ENCODE measurements at places on chromosomes 6 and 20.

DNA sequence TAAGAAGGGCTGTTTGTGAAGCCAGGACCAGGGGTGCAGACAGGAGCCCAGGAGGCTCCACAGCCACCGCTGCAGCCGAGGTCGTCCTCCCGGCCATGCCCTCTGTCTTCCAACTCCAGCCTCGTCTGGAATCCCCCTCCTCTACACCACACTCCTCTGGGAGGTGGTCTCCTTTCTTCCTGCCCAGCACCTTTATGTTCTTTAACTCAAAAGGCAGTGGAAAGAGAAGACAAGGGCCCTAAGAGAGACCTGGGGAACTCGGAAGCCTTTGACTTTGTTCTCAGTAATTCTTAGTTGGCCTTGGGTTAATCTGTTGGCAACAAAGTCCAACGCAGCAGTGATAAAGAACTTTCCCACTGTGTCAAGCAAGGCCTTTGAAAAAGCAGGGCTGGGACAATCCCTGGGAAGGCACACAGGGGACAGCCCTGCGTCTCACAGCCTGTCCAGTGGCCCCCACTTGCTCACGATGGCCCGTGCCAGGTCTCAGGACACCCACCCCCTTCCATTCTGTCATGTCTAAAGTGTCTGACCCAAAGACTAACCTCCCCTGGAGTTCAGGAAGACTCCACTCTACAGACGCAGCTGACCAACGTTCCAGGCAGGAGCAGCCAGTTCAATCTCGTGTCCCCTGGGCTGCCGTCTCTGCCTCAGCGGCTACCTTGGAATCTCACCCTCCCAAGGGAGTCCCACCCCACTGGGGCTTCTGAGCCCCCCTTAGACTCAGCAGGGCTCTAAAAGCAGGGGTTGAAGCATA lies 42.8 kb upstream of the FAM50B start:
- no peak for DNase-seq

DNA sequence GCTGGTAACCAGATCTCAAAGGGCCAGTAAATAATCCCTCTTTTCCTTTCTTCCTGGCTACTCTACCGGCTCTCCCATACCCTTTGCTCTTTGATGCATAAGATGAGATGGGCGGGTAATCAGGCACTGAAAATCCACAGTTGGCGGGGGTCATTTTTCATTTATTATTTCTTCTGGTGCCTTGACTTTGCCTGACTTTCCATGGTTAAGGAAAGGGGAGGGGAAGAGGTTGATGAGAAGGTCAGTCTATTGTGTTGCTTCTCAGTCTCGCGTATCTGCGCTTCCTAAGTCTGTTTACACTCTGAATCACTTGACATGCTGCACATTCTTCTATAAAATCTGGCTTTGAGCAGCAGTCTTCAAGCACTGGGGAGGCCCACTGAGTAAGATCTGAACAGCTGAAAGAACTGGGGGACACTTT lies 121.1 kb upstream of the HDGFL1 start:
- peak; percentile 59 for DNase-seq

GRCh38 chr6:8579372-8579771 lies 144.0 kb upstream of the SLC35B3 start:
- DNase-seq = no peak

DNA sequence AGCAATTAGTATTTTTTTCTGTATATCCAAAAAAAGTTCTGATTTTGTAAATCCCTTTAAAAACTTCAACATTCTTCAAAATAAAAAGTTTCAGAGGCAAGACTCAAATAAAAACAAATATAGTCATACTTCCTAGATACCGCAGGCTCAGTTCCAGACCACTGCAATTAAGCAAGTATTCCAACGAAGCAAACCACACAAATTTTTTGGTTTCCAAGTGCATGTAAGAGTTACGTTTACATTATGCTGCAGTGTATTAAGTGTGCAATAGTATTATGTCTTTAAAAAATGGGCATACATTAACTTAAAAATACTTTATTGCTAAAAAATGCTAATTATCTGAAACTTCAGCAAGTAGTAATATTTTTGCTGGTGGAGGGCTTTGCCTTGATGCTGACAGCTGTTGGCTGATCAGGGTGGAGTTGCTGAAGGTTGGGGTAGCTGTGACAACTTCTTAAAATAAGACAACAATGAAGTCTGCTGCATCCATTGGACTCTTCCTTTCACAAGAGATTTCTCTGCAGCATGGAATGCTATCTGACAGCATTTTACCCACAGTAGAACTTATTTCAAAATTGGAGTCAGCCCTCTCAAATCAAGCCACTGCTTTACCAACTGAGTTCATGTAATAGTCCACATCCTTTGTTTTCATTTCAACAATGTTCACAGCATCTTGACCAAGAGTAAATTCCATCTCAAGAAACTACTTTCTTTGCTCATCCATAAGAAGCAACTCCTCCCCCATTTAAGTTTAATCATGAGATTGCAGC lies 46.0 kb downstream of the PHIP start:
- DNase-seq = no peak

DNA sequence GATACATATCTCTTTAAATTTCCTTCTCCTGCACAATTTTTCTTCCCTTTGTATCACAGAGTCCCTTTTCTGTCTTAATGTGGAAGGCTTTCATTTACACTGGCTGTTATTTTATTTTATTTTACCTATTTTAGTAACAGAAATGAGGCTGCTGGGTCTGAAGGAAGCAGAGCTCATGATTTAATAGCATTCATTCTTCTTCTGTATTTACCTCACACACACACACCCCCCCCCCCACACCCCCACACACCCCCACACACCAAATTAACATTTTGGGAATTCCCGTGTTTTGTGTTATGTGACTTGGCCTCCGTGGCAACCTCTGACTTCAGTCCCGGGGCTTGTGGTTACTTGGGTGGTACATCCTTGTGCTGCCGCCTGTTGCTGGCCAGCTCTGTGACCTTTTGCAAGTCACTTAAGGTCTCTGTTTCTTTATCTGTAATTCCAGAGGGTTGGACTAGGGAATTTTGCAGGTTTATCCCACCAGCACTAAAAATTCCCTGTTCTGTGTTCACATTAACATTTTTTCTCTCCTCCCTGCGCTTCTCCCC lies 108.8 kb downstream of the TIAM2 start:
- DNase-seq = no peak

DNA sequence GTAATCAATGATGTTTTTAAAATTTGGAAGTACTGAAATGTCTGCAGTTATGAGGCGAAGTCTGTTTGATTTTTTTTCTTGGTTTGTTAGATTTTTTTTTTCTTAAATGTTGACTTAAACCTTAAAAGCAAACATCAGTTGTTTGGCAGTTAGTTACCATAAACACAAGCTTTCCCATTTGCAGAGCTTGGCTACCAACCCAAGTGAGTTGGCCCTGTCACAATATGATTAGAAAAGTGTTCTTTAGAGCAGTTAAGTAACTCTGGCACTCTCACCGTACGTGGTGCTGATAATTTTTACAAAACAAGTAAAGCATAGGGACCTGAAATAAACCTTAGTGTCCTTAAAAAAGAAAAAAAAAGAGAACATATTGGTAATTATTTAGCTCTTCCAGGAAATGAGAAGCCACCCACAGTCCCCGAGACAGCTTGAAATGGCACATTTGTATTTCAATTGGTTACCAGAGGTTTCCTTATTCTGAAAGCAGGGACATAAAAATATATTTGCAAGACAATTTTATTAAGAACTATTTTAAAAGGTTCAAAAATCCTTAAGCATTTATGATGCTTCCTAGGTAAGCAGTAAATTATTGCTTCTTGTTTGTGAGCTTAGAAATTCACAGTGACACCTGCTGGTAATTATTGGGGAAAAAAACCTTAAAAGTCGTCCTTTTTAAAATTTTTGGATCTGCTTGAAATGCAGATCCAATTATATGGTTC lies 3.9 kb downstream of the HEY2 start:
- DNase-seq = no peak

DNA sequence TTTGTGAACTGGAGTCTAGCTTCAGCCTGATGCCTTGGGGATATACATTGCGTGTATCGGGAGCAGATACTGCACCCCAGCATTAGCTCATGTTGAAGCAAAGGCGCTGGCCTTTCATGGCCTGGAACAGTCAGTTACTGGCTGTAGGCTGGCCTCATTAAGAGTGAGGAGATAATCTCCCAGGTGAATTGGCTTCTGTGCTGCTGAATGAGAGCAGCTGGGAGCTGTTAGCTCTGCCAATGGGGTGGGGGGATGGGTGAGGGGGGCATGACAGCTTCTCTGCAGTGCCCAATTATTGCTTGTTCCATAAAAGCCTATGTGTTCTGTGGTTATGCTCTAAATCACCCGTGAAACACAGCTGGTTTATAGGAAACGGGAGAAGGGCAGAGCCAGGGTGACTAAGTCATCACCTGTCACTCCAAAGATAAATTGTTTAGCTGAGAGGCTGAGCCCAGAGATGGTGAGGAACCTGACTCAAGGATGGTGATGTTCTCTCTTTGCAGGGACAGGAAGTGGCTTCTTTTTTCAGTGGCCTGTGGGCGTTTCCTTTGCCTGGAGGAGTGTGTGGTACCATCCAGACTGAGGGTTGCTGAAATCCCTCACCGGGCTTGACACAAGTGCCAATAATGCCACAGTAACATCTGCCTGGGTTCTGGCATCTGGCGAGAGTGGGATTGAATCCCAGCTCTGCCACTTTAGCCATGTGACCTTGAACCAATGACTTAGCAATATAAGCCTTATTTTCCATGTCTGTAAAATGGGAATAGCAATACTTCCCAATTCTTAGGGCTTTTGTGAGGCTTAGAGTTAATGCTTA lies 170.8 kb downstream of the BCAS1 start:
- peak; percentile 35 for DNase-seq

DNA sequence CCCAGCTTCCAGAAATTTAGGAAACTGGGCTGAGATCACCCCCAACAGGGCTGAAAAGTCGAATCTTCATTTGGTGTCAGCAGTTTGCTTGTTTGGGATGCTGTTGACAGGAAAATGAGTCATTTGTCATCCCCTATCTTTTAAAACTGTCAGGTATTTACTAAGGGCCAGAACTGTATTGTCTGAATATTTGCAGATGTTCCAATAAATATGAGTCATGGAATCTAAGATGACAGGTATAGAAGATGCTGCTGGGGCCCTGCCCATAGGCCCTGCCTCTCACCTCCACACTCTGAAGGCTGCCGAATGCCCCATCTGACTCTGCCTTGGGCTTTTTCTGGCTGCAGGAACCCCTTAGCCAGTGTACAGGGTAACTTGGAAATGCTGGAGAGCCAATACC lies 3.9 kb downstream of the ETV7 start:
- DNase-seq = no peak

DNA sequence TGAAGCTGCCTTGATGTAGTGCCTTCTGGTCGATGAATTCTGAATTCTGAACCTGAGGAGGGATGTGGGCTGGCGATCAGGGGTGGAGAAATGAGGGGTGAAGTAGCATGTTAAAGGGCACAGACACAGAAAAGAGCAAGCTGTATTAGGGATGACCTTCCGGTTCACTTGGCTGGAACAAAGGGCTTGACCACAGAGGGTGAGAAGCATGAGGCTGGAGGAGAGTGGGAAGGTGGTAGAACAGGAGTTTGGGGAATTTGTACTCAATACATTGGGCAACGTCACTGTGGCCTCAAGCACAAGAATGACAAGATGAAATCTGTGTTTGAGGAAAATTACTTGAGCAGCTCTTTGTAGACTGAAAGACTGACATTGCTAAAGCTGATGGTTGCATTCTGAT lies 155.8 kb downstream of the SOBP start:
- DNase-seq = no peak

GRCh38 chr6:131954059-131954774 lies 3.0 kb upstream of the CCN2 start:
- DNase-seq = no peak

GRCh38 chr6:7939864-7940228 lies 29.3 kb upstream of the TXNDC5 start:
- DNase-seq = peak; percentile 37

Measured in retina (tissue), 1 donor.